ENCODE measurements at places on chromosomes 1 and 21.

DNA sequence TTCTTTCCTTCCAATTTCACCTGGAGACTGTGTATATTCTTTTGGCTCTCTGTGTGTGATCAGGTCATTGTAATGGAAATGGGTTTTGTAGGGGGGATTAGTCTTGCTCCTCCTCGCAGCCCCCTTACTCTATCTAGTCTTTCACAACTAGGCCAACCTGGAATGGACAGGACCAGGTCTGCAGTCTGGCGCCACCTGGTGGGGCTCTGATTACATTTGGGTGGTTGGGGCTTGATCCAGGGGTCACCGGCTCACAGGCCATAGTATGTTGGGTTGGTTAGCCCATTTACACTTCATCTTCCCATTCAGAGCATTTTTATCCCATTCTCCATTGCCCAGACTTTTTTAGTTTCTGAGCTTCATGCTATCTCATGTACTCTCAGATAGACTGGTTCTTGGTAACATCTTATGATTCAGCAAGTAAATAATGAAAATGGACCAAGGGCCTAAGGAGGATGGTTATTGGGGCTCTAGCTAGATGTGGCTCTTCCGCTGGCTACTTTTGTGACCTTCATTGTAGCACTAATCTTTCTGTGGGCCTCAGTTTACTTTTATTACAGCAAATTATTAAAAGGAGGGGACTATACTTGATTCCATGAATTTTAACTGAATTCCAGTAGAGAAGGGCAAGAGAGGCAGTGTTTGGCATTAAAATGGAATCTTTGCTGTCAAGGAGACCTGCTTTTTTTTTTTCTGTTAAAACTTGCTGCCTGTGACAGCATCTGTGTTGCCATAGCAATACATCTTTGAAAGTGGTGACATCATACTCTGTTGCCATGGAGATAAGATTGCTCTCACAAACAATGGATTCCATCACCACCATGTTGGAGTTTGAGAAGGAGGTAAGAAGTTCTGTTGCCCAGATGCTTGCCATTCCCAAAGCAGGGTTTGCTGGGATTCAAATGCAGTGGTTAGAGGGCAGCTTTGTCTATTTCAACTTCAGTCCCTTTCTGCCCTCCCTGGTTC is 150.1 kb downstream of the PLXNA2 start:
- peak; percentile 82 for DNase-seq

- DNase-seq = no peak
These were observed 16.4 kb downstream of the GMEB1 start for GRCh38 chr1:28684937-28685336.

DNA sequence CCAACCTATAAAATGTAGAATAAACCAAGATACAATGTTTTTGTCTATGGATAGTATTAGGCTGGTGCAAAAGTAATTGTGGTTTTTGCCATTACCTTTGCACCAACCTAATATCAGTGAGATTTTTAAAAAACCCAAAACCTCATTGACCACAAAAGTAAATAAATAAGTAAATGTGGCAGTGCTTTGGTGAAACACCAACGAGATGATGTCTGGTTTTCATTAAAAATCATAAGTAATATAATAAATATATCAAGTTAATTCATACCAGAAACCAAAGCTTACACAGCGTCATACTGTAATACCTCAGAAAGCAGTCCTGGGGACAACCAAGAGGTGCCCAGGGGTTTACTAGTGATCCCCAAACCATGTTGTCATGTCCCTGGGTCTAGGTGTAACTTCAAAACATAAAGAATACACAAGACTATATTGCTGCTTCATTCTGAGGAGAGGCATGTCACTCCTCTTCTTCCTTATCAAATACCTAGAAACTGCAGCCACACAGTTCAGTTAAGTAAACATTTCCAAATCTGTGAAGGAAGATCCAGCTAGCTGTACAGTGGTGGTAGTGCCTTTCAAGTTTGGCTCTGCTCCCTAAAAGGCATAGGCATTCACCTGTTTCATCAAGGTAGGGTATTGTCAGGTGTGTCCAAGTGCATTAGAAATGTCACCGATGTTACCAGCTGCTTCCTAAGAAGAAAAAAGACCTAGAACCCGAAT is 51.6 kb upstream of the ZC3H11B start:
- peak; percentile 16 for DNase-seq

GRCh38 chr1:25197982-25198662 is 34.2 kb downstream of the SYF2 start:
- DNase-seq = no peak

DNA sequence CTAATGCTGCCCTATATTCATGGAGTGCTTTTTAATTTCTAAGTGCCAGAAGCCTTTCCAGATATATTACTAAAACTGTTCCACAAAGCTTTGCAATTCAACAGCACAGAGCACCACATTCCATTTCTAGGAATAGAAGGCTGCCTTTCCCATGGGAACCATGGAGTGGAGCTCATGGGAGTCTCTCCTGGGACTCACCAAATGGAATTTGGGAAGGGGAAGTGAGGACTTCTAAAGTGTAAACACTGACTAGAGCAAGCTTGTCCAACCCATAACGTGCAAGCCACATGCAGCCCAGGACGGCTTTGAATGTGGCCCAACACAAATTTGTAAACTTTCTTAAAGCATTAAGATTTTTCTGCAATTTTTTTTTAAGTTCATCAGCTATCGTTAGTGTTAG is 190.4 kb upstream of the TNR start:
- DNase-seq = no peak

- no peak for DNase-seq
These were observed 146.1 kb downstream of the ZC3H11B start for GRCh38 chr1:219466766-219467165.

DNA sequence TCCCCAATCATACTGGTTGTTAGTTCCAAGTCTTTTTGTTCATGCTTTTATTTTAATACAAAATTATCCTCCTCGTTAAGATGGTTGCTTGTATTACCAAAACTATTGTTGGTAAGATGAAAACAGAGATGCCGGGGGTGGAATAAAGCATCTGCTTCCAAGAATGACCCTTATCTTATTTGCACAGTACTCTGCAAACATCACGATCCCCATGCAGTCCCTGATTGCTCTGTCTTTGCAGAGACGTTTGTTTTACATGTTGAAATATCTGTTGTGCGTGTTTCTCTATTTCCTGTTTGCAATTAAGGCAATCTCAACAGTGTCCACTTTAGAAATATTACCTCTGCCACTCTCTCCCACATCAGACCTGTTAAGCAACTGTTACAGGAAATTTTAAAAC is 141.3 kb upstream of the NCAM2 start:
- DNase-seq = peak; percentile 93

GRCh38 chr1:33346927-33347649 is 26.2 kb upstream of the A3GALT2 start:
- DNase-seq = no peak

GRCh38 chr1:150575072-150575489 is 4.3 kb downstream of the MCL1 start:
- no peak for DNase-seq

GRCh38 chr1:239197871-239198270 is 188.5 kb upstream of the CHRM3 start:
- no peak for DNase-seq

GRCh38 chr1:192869308-192869940 is 60.6 kb downstream of the RGS2 start:
- DNase-seq = no peak

GRCh38 chr1:40936931-40937339 is 42.6 kb upstream of the CTPS1 start:
- DNase-seq = no peak
